Omental fat pad (tissue), 4 donors: ENCODE measurements at places on chromosomes 2 and 18.

- DNase-seq: no peak
These were observed 148.8 kb upstream of the SRD5A2 start for GRCh38 chr2:31729442-31730092.

GRCh38 chr2:175624785-175625184, 377.3 kb downstream of the LNPK start:
- no peak for DNase-seq

GRCh38 chr2:169090133-169090820, 20.9 kb downstream of the DHRS9 start:
- DNase-seq: no peak

DNA sequence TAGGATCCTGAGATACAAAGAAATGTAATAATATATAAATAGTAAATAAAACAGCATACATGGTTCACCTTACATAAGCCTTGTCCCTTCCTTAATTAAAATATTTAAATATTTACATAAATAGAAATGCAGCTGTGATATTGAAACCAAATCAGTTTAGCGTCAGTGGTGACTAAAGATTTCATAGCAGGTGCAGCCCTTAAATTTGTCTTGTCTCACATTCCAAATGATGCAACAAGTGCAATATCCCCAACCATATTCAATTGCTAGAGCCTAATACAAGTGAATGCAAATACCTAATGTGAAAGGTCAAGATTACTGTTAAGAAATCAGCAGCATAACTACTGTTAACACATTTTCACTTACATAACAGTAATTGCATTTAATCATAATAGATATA, 539.5 kb downstream of the NYAP2 start:
- DNase-seq: no peak

GRCh38 chr18:32358075-32358474, 112.6 kb downstream of the GAREM1 start:
- DNase-seq: no peak

- DNase-seq: no peak
These were observed 256.8 kb downstream of the NEDD4L start for GRCh38 chr18:58300867-58301266.

GRCh38 chr2:149552226-149552625, 35.3 kb downstream of the MMADHC start:
- no peak for DNase-seq
